ENCODE measurements at places on chromosomes 3 and 15.

DNA sequence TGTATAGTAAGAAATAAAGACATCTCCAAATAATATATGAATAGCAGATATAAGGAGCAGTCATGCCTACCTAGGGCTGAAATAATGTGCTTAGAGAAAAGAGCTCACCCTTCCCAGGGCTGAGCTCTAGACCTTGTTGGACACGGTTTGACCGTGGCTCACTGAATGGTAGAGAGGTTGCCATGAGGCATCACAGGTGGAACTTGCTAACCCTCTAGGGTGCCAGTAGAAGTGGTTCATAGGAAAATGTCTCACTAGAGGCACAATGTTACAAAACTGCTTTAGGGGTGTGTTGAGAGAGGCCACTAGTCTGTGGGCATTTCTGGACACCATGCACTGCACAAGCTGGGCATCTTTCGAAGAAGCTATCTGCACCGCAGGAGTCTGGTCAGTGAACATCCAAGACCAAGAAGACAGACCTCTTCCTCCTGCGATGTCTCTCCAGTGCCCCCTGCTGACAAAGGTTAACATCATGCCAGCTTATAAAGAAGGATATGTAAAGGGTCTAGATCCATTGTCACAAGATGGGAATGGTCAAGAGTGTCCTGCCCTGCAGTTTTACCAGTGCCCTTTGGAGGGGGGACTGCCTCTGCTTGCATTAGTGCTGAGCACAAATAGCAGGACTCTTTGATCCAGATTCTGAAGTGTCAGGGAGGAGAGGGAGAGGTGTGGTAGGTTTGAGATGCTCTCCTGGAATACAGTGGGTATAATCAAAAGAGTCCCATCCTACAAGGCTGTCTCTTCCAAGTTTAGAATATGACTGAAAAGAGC is 266.8 kb downstream of the ZNF385D start:
- no peak for DNase-seq

DNA sequence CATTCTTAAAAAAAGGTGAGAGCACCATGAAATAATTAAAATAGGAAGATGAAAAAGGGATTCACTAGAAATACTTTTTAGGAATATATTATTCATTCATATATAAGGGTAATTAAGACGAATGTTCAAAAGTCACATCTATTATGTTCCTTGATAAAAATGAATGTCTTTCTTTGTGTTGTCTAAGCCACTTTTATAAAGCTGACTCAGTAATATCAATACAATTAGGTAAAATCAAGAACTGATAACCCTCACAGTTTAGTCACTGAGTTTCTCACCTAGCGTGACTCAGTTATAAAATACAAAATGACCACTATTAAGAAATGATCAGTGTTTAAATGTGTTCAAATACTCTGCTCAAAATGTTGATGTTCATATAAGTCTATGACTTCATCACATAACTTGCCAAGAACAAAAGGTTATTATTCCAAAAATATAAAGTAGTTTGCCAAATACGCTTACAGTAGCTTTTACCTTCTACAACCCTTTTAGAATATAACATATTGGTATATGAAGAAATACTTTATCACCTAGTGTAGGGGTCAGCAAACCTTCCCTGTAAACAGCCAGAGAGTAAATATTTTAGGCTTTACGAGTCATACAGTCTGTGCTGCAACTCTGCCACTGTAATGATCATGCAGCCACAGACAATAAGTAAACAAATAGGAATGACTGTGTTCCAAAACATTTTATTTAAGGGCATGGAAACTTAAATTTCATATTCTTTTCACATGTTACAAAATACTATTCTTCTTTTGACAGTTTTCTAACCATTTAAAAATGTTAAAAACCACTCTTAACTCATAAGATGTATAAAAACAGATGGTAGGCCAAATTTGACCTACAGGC is 369.8 kb downstream of the TBC1D5 start:
- DNase-seq: no peak

GRCh38 chr15:29919380-29919881 is 97.2 kb upstream of the TJP1 start:
- DNase-seq: no peak

DNA sequence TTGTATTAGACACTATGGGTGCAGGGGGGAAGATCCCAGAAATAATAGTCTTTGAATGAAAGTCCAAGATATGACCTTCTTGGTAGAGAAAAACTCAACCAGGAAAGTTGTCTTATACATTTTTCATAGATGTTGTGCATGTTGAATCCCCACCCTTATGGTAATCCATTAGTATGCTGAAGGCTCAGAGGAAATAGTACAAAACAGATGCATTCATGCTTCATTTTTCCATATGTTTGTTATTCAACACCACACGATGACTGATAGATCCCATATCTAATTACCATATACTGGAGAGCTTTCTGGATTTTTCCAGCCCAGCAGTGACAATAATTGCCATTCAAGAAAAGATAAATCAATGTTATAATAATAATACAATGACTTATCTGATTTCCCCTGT is 487.4 kb downstream of the FGF12 start:
- no peak for DNase-seq

DNA sequence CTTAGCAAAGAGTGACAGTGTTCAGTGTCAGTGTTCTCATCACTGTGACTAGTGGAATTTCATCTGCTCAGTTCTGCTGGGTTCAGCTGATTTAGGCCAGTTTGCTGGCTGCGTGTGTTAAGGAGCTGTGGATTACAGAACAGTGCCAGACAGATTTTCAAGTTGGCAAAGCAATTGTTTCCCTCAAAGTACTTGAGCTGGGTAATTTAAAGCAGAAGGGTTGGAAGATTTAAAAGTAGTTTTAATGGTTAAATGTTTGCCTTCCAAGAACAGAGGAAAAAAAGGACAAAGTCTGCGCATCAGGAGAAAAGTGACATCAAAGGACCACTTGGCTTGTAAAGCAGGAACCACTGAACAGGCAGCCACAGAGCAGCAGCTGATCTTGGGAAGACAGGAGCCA is 8.7 kb downstream of the ESYT3 start:
- DNase-seq: no peak

GRCh38 chr3:5226783-5227182 is 39.3 kb downstream of the EDEM1 start:
- no peak for DNase-seq

GRCh38 chr3:195250473-195251251 is 20.3 kb downstream of the XXYLT1 start:
- DNase-seq: no peak

DNA sequence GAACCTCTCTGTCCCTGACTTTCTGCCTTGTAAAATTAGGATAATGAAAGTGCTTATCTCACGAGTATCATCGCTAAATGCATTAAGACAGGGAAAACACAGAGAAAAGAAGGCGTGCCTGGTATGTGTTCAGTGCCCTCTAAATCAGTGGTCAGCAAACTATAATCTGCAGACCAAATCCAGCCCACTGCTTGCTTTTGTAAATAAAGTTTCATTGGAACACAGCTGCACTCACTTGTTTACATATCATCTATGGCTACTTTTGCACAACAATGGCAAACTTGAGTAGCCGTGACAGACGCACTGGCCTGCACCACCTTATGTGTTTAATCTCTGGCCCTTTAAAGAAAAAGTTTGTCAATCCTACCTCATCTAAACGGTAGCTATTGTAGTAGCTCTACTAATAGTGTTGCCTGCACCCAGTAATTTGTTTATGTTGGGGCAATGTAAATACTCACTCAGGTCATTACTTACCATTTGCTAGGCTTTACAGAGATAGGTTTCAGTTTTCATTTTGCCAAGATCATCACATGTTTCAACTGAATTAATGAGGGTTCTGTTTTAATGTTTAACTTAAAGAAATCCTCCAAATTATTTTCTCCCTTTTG is 229.4 kb downstream of the FEZF2 start:
- no peak for DNase-seq

- DNase-seq: no peak
These were observed 43.0 kb upstream of the FGF7 start for GRCh38 chr15:49379996-49380395.

DNA sequence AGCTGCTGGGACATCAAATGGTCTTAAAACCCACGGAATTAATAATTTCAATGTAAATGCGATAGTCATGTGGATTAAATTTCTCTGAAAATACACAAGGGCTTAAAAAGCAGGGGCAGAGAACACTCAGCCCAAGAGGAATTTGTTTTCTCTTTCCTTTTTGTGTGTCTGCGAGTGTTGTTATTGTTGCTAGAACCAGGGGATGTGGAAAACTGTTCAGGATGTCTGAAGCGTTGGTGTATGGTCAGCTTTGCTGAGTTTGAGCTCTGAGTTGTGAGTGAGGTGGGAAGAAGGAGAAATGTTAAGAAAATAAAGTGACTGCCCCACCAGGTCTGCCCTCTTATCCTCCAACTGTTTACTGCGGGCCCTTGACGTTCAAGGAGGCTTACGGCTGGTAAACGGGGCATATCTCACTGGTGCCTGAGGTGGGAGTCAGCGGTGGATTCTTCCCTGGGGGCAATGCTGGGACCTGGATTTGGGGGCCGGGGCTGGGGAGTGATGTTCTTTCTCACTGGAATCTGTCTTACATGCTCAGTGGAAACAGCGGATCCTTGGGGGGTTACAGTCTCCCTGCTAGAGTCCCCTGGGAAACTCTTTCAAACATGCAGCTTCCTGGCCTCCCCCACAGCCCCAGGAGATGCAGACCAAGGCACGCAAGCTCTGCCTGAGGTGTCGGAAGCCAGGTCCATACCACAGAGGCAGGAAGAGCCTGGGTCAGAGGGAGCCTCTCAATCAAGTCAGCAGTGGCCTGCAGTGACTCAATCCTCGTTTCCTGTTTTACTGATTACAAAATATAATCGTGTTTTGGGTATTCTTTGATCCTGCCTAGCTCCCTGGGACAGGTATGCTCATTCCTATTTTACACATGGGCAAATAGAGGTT is 41.8 kb downstream of the ITGA11 start:
- no peak for DNase-seq

DNA sequence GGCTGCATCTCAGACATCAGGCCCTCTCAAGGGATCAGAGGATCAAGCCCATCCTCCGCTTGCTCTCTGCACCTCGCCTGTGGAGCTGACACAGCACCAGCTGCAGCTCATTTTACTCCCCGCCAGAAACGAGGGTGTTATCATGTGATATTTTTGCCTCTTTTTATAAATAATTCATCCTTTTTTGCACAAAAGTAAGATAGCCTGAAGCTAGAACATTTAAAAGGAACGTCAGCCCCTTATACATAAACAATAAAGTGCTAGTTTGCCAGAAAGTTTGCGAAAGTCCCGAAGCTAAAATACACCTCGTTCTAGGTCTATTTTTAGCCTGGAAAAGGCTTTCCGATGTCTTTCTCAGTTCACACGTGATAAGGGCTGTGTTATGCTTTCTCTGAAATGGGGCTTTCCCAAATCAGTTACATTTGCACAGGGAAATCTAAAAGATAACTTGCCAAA is 9.6 kb upstream of the FAM174B start:
- DNase-seq: no peak

DNA sequence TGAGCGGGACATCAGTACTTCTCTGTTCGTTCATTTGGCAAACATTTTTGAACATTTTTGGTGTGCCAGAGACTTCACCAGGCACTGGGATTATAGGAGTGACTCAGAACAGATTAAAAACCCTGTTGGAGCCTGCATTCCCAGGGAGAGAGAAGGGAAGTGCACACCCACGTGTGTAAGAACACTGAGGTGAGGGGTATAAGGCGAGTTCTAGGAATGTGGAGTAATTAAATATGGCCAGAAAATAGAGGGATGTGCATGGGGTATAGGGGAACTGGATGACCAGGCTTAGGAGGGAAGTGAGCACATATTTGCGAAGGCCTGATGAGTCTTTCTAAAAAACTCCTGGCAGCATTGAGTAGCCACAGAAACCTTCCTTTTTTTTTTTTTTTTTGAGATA is 401.2 kb upstream of the C2CD4B start:
- DNase-seq: no peak

DNA sequence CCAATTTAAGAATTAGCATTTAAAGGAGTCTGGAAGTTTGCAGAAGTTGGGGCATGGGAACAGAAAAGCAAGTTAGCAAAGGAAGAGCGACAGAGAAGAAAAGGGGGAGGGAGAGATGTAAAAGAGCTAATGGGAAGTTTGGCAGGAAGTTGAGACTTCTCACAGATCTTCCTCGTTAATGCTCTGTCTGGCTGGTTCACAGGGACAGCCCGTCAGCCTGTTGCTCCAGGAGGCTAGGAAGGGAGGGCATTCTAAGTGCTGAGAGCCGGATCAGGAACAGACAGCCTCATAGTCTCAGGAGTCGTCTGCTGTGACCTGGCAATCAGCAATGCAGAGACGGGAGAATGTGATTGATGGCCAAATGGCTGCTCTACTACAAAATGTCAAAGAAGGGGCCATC is 150.3 kb downstream of the AGBL1 start:
- no peak for DNase-seq

GRCh38 chr3:97009427-97010019 is 195.1 kb downstream of the EPHA6 start:
- DNase-seq: no peak

- no peak for DNase-seq
These were observed 415.9 kb upstream of the MDFIC2 start for GRCh38 chr3:70728311-70728710.

- DNase-seq: no peak
These were observed 7.0 kb downstream of the MAPKAPK3 start for GRCh38 chr3:50623840-50624474.

- DNase-seq: no peak
These were observed 487.2 kb upstream of the FRG2C start for GRCh38 chr3:75176937-75177336.

GRCh38 chr3:55423782-55424181 is 63.3 kb downstream of the WNT5A start:
- no peak for DNase-seq

DNA sequence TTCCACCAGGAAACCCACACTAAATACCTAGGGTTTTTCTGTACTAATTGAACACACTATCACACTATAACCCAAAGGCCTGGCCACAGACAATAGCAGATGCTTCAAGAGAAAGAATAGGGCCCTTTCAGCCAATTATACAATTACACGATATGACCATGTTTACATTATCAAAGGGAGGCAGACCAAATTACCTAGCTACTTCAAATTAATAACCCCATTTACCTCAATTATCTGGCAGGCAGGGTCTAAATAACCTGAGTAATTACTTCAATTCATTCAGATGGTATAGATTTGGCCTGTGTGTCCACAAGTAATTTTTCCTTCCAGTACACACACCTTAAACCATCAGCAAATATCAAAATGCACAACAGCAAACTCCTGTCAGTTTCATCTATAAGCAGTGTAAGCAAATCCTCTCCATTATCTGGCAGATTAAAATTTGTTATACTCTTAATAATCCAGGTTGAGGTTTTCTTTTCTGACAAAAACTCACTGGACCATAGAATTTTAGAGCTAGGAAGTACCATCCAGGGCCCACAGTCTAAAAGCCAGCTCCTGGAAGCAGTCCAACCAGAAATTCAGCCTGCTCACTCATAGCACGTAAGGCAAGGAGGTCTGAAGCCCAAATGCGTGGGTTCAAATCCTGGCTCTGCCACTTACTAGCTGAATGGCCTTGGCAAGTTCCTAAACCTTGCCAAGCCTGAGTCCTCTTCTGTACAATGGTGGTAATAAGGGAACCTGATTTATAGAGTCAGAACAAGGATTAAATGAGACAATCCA is 51.8 kb downstream of the RFTN1 start:
- DNase-seq: no peak

All from GOT3 (cell line).